ENCODE measurements at places on chromosomes 6 and 20.

- no peak for DNase-seq
These were observed 550 bp downstream of the PLAGL2 start for GRCh38 chr20:32206760-32207625.

DNA sequence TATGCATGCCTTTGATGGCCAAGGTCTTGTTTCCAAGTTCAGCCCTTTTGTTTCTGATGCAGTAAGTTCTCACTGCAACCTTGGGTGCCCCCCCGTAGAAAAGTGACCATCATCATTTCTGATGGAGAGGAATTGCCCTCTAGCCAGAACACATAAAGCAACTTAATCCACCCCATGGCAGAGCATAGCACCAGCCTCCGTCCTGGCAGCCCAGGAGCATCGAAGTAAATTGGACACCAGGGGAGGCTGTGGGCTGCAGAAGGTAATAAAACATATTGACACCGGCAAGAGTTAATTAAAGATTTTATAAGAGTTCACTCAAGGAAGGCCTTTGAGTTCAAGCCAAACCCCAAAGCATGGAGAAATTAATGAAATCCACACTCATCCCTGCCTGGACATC is 39.2 kb upstream of the CST7 start:
- DNase-seq = no peak

DNA sequence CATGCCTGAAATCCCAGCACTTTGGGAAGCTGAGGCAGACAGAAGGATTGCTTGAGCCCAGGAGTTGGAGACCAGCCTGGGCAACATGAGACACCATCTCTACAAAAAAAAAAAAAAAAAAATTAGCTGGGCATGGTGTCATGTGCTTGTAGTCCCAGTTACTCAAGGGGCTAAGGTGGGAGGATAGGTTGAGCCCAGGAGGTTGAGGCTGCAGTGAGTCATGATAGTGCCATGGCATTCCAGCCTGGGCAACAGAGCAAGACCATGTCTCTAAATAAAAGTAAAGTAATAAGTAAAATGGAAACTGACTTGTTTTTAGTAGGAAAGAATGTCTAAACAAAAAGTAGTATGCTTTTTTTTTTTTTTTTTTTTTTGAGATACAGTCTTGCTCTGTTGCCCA is 240.7 kb downstream of the ARID1B start:
- DNase-seq = no peak

GRCh38 chr6:157452096-157452495 is 71.1 kb downstream of the ZDHHC14 start:
- DNase-seq = no peak

- DNase-seq = peak; percentile 18
These were observed 37.6 kb upstream of the HINT3 start for GRCh38 chr6:125918681-125919566.

- no peak for DNase-seq
These were observed 3.1 kb upstream of the ULBP2 start for GRCh38 chr6:149938571-149939355.

DNA sequence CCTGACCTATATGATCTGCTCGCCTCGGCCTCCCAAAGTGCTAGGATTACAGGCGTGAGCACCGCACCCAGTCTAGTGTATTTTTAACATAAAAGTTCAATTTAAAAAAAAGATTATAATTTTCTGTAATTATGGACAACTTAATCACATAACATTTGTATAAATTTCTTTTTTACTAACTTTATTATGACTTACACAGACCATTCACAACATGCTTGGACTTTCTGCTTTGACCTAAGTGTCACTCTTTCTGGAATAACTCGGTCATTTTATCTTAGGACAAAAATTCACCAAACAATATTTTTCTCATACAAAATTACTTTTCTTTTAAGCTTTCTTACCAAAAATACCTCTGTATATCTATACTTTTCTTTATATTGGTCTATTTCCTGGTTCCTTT is 15.4 kb upstream of the IL22RA2 start:
- DNase-seq = no peak

DNA sequence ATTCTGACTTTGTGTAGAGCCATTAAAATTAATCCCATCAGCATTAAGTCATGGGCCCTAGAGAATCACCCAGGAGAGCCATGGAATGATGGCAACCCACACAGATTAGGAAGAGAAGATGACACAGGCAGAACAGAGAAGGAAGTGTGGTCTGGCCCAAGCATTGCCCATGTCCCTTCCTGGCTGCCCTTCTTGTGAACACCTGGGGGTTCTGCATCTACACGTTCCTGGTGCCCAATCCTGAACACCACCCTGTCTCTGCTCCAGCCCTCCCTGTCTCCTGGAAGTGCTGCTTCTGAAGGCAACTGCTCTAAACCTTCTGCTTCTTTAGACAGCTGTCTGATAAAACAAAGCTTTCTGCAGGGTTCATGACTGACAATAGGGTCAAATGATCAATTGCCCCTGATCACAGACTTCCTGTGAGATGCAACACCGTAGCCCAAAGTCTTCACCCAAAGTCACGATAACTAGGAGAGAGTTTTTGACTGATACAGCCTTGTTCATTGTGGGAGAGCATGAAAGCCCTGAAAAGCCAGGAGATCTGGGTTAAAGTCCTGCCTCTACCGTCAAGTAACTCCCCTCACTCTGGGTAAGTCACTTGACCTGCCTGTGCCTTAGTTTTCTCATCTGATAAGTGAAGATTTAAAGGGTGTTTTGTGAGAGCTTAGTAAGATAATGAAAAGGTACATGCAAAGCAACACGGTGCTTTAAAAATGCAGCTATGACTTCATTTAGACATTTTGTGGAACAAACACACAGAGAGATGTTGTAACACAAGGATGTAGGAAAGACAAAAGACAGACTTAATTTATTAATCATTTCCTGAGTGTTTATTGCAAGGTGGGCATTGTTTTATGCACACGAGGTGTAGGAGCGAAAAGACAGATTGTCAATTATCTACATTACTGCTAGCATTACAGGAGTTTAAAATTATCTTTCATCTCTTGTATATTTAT is 291.2 kb upstream of the STXBP5 start:
- DNase-seq = no peak

DNA sequence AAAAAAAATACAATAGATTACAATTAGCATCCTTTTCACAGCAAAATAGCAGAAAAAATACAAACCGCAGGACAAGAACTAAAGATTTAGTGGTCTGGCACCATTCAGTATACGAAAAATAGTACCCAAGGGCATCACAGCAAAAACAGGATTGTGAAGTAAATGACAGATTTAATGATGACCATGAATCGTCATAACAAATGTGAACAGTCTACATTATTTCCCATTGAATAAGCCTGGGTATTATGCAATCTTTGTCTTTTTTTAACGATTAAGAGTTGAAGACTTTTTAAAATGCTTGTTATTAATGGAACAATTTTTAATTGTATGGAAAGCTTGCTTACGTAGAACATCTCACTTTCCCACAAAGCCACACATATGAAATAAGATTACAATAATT is 432.8 kb downstream of the PKHD1 start:
- DNase-seq = no peak

DNA sequence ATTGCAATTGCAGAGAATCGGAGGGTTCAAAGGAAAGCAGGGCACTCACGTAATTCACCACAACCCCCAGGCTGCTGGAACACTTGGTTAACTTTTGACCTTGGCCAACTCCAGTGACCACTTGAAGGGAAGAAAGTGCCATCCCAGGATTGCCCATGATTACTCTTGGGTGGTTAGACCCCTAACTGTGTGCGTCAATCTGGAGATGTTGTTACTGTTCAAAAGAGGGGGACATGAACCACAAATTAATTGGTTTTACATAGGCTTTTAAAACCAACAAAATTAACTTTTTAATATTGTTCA is 50.1 kb upstream of the NCOA3 start:
- DNase-seq = no peak

GRCh38 chr6:28922004-28922820 is 1.6 kb downstream of the TRIM27 start:
- no peak for DNase-seq

DNA sequence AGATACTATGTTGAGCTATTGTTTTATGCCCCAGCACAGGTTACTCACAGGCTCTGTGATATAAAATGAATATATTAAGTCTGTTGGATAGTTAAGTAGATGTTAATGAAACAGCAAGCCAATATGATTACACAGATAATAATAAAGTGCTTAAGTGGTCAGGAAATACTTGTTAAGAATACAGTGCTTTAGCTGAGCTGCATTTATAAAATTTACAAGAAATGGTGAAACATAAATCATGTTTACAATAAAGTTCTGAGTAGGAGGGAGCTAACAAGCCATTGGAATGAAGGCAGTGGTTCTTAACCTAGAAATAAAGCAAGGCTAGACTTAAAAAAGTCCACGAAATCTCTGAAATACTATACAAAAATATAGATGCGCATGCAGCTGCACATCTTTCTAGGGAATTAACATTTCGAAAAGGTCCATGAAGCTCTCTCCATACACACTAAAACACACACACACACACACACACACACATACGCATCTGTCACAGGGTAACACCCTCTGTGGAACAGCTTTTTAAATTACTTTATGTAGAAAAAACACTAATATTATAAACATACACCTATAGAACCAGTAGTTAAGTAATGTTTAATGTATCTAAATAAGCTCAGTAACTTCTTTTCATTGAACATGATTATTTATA is 87.3 kb downstream of the COL9A1 start:
- no peak for DNase-seq

GRCh38 chr6:144266091-144266649 is 19.0 kb upstream of the UTRN start:
- no peak for DNase-seq

- DNase-seq = no peak
These were observed 302.3 kb downstream of the TENT5A start for GRCh38 chr6:81450180-81450579.

DNA sequence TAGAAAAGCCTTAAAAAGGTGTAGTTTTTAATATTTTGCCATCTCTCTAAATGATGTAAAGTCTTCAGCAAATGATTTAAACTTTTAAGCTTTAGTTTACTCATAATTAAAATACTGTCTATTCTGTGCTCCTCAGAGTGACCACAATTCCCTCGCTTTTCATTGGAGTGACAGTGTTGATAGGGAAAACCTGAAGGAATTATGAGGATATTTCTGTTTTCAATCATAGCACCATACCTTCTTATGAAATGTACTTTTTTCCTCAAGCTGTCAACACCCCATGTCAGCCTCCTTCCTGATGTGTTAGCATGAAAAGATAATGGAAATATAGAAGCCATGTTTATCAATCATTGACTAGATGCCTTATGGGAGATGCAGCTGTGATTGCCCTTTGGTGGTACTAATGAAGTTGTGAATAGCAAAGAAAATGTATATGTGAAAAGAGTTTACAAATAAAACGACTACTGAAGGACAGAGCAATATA is 145.4 kb upstream of the EYS start:
- no peak for DNase-seq

- no peak for DNase-seq
These were observed 233.0 kb upstream of the PRND start for GRCh38 chr20:4488407-4489339.

DNA sequence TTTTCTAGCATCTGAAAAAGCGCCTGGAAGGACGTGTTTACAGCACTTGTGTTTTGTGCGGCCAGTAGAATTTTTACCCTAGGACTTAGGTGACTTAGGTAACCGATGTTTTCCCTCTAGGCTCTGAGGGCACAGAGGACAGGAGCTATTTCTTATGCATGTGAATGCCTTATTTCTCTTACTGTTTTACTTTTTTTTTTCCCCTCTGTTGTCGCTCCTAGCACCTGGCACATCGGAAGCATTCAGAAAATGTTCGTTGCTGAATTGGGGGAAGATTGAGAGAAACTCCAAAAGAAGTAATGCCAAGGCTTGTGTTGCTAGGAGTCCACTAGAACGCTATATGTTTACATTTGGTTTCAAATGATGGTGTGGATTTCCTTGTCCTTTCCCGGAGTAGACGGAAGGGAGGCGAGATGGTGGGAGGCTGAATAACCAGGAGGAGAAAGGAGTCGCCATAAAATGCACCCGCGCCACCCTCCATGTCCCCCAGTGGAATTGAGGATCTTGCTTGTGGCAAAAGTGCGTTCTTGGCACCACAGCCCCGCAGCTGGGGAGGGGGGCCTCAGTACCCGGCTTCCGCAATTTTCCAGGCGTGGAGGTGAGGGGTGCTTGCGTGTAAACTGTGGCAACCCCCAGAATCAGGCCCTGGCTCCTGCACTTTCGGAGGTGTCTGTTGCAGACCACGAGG is 6.9 kb downstream of the OLIG3 start:
- DNase-seq = no peak

- DNase-seq = no peak
These were observed 26.3 kb upstream of the TFB1M start for GRCh38 chr6:155340464-155341129.

- DNase-seq = no peak
These were observed 171.2 kb downstream of the ZDHHC14 start for GRCh38 chr6:157552081-157552747.

GRCh38 chr6:26065952-26066380 is 21.3 kb upstream of the HFE start:
- peak; percentile 74 for DNase-seq

GRCh38 chr6:21874372-21874771 is 280.8 kb downstream of the SOX4 start:
- DNase-seq = no peak

DNA sequence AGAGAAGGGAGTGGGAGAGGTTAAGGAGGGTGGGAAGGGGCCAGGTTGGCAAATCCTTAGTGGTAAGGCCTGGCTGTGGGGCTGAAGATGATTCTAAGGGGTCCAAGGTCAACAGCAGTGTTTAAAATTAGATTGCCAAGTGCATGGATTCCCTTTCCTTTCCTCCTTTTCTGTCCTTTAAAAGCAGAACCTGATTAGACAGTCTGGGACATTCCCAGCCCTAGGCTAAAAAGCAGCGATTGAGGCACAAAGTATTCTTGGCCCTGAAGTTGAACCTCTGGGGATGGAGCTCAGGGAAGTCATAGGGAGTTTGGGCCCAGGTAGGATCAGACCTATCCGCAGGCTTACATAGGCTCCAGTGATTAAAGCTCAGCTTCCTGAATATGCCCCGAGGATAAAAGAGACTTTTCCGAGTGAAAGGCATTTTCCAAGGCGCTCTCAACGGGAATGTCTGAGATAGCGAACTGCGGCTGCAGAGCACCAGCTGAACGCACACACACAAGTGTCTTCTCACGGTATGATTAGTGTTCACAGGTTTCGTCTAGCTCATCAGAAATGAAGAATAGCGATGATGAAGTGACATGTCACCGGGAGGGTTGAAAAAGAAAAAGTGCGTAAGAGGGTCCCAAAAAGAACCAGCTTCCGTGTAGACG is 787 bp upstream of the CARMIL1 start:
- no peak for DNase-seq

DNA sequence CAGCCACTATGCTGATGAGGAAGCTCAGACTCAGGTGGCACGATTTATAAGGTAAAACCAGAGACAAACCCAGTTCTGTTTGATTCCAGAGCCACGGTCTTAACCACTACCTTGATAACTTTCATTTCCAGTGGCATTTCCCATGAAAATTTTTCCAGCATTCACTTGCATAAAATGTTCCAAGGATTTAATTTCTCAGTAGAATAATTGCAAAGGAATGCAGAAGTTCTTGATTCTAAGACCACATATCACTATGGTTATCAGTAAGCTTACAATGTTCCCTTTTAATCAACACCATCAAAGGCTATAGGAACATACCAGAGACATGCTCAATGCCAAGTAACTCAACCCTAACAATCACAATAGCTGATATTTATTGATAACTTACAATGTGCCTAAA is 306.0 kb upstream of the HS3ST5 start:
- no peak for DNase-seq

Data from COR-L47 (cell line).